NCI-H460 (cell line): ENCODE measurements at places on chromosomes 7 and 10. TPM values are rescaled to one million over a fixed set of nuclear protein-coding genes. Genes with fewer than 3 reads are reported as not detected.

Gene ANAPC16
- total RNA-seq = 170 and 182 TPM in 2 replicates

Gene OR2A25
- not detected in 2 replicates for total RNA-seq

DNA sequence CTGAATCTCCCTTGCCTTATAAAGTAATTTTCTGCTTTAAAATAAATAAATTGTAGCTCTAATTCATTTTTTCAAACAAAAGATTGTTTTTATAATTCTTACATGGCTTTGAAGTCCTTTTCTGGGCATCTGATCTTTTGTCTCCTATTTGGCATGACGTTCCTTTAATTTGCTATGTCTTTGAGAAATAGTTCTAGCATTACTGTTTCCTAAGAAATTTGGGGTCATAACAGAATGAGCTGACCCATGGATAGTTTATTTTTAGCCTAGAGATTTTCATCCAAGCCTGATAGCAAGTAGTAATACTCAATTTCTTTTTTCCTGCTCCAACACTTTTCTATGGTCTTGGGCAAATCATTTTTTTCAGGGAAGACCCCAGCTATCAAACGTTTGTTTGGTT is 31.4 kb downstream of the CCDC71L start:
- no peak for DNase-seq

DNA sequence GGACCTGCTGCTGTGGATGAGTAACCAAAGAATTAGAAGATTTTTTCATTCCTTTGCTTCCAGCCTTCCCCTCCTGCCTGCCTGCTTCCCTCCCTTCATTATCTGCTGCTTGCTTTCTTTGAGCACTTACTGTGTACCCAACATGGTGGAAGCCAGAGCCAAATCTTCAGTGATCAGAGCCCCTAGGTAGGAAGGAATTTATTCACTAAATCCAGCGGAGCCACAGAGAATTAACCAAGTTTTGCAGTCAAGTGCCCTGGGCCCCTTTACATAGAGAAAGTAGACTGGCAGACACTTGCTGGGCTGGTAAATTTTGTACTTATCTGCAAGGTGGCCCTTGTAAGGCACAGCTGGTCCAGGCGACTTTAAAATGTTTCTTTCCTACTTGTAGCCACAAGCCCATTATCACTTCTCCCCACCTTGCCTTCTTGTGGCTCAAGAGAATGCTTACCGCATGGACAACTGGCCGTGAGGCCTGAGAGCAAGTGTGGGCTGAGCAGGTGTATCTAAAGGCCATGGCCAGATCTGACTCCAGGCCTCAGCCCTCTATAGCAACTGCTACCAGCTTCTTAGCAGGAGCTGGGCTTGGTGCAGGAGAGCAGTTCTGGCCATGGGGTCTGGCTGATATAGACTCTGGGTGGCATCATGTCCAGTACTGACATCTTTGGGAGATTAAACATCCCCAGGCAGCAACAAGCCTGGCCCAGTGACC is 11.1 kb downstream of the UNC5B start:
- no peak for DNase-seq

- no peak for DNase-seq
Observed at GRCh38 chr10:56317603-56318002, 43.5 kb downstream of the ZWINT start.

DNA sequence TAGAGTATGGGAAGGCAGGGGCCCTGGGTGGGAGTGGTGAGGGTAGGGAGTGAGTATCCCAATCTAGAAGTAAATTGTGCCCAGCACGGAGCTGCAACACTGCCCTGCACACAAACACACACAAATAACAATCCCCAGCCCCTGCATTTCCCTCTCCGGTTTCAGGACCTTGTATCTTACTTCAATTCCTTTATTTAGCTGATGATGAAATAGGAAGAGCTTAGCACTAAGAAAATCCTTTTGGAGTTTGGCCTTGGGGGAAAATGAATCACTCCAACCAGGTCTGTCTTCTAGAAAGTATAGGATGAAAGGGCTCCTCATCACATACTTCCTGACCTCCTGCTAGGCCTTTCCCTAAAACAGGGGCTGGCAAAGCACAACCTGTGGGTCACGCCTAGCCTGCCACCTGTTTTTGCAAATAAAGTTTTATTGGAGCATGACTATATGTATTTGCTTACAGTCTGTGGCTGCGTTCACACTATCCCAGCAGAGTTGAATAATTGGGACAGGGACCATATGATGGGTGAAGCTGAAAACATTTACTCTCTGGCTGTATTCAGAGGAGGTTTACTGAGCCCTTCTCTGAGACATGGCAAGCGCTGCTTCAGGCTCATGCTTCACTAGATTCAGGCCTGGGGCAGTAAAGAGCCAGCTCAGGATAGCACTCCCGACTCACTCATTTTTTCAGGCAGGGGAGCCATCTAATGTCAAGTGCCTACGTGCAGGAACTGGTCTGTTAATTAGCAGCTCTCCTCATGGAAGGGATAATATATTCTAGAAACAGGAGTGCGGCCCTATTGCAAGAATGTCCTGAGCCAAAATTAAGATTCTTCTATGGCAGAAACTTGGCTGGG is 111.0 kb downstream of the EGFR start:
- DNase-seq = no peak

GRCh38 chr10:93945819-93946218 is 47.9 kb upstream of the PLCE1 start:
- DNase-seq = no peak

- no peak for DNase-seq
Observed at GRCh38 chr7:141455723-141456122, 95.5 kb upstream of the AGK start.

DNA sequence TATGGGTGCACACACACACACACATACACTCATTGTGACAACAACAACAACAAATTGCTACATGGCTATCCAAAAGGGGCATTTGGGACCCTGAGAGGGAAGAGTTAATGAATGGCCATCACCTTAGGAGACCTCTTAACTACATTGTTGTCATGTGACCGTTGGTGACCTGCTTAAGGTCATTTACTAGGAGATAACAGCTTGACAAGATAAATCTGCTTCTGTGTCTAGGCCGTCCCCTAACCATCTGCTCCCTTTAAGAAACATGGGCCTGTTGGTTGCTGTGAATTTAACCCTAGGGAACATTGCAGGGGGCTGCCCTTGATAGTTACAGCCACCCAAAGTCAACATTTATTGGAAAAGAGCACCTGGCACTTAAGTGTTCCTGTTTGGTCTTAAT is 29.7 kb downstream of the C1QL3 start:
- DNase-seq = no peak

DNA sequence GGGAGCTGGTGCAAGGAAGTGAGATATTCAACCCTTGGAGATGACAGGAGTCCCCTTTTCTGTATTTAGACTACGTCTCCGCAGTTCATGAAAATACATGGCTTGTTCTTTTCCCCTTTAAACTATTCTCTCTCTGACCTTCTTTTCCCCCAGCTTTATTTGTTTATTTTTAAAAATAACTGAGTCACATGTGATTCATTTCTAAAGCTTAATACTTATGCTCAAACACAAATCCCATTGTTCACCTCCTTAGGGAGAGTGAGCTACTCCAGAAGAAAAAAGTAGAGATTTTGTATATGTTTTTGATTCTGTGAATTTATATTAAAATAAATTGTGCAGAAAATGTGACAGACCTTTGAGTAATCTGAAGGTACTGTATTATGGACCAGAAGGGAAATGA is 35.9 kb upstream of the FZD1 start:
- DNase-seq = no peak

- no peak for DNase-seq
Observed at GRCh38 chr10:49284356-49284755, 14.6 kb upstream of the C10orf71 start.

DNA sequence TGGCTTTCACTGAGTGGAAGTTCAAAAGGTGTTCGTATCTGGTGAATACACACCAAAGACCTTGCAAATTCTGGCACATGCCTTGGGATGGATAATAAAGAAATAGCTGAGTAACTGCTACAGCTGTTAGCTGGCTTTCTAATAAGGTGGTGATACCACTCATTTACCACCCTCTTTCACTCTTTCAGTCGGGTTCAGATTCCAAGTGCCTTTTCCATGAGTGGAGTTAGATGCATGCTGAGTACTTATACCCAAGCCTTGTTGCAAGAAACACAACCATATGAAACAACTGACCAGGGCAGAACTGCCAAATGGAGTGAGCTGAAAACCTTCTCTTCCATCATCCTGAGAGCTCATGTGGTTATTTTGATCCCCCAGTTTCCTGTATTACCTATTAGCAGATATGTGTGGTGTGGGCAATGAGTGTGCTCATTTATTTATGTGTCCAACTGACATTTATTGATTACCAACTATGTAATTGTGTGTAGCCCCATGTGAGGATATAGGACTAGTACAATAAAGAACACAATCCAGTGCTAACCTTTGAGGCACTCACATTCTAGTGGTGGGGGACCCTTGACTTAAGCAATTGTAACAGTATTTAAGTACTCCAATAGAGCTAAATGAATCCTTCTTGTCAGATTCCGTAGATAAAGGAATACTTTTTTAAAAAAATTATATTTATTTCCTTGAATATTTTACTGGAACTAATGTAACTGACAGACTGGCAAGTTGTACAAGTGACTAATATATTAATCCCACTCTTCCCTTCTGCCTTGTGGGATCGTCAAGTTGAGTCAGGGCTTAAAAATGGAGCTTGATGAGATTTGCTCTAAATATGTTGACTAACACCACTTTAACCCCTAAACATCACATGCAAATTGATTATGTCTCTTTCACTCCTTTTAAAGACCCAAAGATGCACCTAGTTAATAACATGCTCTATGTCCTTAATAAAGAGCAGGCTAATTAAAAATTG is 124.7 kb downstream of the ARID5B start:
- DNase-seq = no peak

- no peak for DNase-seq
Observed at GRCh38 chr7:48285373-48285772, 114.1 kb downstream of the ABCA13 start.

GRCh38 chr7:124364283-124364682 is 331.4 kb upstream of the TMEM229A start:
- DNase-seq = no peak

DNA sequence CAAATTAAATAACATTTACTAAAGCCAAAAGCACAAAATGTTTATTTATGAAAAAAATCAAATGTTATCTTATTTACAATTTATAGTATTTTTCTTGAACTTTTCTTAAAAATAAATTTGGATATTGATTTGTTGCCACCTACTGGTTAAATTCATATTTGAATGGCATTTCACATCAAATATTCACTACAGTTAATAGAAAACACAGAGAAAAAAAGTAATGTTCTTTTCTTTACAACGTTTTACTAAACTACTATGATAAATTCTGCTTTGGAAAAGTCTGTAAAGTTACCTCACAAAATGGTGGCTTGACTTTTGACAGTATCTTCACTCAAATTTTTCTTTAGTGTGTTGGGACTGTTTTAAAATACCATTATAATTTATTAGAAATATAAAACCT is 52.7 kb downstream of the SRPK2 start:
- no peak for DNase-seq

DNA sequence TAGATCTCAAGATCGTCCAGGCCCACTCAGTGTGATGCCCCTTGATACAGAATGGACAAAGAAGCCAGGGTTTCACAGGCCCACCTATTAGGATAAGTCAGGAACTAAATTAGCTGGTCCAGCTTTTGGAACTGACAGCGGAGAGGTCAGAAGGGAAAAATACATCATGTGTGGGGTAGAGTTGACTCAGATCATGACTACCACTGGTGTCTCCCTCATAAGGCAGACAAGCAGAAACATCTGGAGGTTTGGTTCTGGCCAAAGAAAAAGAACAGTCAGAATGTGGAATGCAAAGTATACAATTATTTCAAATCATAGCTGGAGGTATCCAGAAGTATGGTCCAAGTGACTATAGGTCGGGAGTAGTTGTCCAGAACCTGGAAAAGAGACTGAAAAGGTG is 621.1 kb upstream of the CELF2 start:
- DNase-seq = no peak

GRCh38 chr10:62638062-62638477 is 166.4 kb upstream of the ADO start:
- no peak for DNase-seq
